ENCODE measurements at places on chromosomes 5 and 9.

- no peak for DNase-seq
Observed at GRCh38 chr5:38576442-38576841, 20.0 kb upstream of the LIFR start.

GRCh38 chr5:133202066-133202665 lies 150.4 kb downstream of the HSPA4 start:
- no peak for DNase-seq

DNA sequence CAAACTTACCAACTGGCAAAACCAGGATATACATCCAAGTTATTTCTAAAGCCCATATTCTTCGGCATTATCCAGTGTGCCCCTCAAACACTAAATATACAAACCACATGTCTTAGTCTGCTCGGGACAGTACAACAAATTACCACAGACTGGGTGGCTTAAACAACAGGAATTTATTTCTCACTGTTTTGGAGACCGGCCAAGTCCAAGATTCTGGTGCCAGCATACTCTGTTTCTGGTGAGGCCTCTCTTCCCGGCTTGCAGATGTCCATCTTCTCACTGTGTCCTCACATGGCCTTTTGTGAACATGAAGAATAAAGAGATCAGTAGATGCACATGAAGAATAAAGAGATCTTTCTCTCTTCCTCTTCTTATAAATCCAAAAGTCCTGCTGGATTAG lies 12.9 kb upstream of the SLCO6A1 start:
- DNase-seq: no peak

DNA sequence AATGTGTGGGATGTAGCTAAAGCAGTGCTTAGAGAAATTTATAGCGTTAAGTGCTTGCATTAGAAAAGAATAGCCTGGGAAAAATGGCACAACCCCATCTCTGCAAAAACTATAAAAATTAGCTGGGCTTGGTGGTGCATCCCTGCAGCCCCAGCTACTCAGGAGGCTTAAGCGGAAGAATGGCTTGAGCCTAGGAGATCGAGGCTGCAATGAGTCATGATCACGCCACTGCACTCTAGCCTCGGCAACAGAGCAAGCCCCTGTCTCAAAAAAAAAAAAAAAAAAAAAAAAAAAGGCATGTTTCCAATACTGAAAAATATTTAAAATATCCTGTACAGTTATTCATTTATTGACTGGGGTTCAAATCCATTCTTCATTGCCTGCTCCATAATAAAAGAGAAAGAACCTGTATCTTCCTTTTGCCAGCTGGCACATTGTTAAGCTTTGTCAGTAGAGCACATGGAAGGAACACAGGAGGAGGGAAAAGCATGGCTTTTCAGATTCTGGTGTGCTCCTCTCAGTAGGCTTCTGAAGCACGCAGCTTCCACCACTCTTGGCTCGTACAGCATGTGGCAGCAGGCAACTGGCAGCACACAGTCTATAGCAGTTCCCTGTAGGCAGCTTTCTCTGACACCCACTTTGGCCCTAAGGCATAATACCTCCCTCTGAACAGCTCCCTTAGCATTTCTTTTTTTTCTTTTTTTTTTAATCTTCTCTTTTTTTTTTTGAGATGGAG lies 73.5 kb downstream of the TRIM36 start:
- DNase-seq: no peak

DNA sequence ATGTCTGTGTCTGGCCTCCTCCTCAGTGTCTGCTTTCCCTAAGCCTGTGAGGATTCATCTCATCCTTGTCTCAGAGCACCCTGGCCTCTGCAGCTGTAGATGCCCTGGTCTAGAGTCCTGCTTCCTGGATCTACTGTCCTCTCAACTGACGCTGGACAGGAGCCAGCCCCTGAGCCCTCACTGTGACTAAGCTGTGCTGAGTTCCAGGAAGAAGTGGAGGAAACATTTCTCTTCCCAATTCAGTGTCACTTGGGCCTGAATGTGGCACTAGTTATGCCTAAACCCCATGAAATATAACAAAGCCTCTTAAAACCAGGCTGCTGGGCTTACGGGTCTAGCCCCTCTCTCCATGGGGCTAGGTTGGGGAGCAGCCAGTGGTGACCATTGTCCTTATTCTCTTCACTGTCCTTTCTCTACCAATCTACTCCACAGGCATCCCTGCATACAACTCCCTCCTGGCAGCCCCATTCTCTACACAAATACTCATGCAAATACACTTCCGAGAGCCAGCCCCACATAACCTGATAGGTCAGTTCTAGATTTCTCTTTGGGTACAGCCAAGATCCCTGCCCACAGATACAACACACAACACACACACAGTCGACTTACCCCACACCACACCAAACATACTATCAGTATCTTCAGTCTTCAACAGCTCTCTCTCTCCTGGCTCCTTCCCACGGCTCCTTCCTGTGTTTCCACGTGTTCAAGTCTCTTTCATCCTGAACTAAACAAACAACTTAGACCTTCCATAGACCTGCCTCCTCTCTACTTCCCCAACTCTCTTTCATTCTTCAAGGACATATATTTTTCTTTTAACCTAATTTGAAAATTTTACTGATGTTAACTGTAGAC lies 220.8 kb downstream of the SNX18 start:
- DNase-seq: no peak

- no peak for DNase-seq
Observed at GRCh38 chr9:93954434-93955061, 607 bp downstream of the BARX1 start.

GRCh38 chr5:157718519-157718918 lies 12.7 kb upstream of the THG1L start:
- no peak for DNase-seq

GRCh38 chr5:173778152-173778782 lies 109.9 kb upstream of the CPEB4 start:
- no peak for DNase-seq

GRCh38 chr9:121138973-121139372 lies 62.7 kb downstream of the RAB14 start:
- DNase-seq: no peak

- no peak for DNase-seq
Observed at GRCh38 chr5:149297340-149298025, 25.8 kb downstream of the AFAP1L1 start.

- no peak for DNase-seq
Observed at GRCh38 chr5:139549162-139549894, 11.8 kb upstream of the UBE2D2 start.

- no peak for DNase-seq
Observed at GRCh38 chr5:176530393-176530982, 6.7 kb downstream of the RNF44 start.

DNA sequence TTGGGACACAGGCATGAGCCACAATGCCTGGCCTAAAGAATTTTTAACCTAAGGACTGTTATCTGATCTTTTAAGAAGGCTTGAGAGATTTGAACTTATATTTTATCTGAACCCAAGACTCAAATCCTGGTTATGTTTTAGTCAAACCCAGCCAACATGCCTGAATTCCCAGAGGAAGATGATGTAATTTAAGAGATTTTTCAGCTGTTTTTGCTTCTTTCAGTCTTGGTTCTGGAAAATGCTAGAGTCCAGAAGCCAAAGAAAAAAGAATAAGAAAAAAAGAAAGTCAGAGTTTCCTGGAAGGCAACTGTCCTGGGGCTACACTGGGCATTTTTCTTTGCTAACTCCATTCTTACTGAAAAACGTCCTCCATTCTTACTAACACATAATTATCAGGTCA lies 85.8 kb downstream of the SNX18 start:
- DNase-seq: no peak

DNA sequence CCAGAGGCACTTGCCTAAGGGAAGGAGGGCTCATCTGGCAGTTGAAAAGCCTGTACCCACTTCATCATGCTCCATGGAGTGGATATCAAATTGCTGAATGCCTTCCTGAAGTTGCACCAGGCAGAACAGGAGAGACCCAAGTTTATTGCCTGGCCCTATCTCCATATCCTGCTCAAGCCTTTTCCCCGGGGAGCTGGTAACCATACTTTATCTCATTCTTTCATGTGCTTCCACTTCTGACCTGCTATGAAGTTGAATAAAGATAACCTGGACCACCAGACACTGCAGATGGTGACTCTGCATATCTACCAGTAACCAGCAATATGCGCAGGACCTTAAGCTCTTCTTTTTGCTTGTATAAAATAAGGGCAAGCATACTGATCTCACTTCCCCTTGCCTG lies 1397.5 kb upstream of the CDH6 start:
- DNase-seq: no peak

- DNase-seq: no peak
Observed at GRCh38 chr9:108161503-108161902, 671.9 kb upstream of the KLF4 start.

DNA sequence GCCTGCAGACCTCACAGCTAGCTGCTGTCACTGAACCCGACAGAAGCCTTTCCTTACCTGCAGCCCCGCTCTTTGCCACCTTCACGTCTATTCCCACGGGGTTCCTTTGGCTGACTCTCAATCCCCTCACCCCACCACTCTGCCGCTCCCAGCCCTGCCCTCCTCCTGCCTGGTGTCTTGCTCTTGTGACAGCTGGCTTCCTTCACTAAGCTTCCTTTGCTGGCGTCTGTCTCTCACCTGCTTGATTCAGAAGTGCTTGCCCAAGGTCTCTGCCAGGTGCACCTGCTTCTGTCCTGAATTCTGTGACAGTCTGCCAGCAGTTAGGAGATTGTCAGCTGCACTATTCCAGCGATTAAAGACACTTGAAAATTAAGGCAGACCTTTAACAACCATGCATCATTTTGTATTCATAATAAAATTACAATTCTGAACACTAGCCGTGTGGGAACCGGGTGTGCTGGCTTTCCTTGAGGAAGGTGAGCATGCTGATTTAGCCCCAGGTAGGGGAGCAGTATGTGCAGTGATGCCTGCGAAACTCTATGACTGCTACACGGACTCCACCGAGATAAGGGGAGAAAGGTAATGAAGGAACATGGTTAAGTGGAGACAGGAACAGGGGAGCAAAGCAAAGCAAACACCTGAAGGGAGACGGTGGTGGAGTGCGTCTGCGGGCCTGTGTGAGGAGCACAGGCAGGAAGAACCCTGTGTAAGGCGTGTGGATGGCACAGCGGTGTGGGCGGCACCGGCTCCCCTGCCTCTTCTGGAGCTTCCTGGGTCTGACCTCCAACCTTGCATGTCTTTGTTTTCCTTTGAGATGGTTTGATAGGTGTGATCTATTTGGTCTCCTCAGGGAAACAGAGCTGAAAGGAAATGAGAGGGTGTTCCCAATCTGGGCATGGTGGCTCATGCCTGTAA lies 80.1 kb upstream of the CACNA1B start:
- DNase-seq: no peak

GRCh38 chr9:131732061-131732526 lies 7.8 kb downstream of the RAPGEF1 start:
- DNase-seq: no peak

DNA sequence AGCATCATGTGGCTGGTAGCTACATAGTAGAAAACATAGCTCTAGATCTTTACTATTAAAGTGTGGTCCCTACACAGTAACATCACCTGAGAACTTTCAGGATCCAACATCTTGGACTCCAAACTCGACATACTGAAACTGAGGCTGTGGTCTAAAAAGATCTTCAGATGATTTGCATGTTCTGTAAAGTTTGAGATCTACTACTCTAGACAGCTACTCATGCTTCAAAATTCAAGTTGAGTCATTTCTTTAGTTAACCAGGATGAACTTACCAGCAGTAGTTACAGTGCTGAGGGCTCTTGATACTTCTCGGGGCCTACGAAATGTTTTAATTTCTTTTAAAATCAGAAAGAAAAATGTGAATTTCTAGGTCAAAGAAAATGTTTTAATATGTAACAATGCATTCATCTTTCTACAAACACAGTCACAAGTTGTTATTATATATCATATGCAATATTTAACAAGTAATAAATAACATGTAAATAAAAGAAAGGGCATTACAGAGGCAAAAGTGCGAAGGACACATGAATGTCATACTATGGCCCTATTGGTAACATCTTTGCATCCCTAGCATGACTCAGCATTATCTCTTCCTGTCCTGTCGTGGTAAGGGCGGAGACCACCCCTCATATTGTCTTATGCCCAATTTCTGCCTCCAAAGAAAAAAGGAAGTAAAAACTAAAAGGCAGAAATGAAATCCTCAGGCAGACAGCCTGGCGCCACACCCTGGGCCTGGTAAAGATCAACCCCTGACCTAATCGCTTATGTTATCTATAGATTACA lies 563.9 kb upstream of the TLE4 start:
- DNase-seq: no peak

Measured in effector CD8-positive, alpha-beta T cell (primary cell).